Vagina (tissue), 2 donors: ENCODE measurements at places on chromosomes 11 and 22. TPM values are rescaled to one million over a fixed set of nuclear protein-coding genes. Genes with fewer than 3 reads are reported as not detected.

DNA sequence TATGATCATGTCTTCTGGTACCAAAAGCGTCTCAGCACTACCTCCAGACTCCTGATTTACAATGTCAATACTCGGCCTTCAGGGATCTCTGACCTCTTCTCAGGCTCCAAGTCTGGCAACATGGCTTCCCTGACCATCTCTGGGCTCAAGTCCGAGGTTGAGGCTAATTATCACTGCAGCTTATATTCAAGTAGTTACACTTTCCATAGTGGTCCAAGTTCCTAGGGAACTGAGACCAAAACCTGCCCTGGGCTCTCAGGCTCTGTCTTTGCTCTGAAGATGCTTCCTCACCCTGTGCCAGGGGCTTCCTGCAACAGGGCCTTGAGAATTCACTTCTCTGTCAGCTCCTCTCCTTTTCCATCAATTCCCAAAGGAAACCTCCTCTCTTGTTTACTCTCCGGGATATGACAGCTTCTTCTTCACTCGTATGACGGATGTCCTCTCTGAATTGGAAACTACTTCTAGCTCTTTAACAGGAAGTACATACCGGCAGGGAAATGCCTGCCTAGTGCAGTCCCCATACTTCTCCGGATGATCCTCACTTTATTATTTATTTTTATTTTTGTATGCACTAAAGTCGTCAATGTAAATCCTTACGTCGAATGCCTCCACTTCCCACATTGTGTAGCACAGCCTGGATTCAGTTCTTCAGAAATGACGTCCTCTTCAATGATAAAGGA lies 29.6 kb upstream of the PRAME start:
- H3K4me1 ChIP-seq: no peaks in the 10 kb centered on the region
- no peaks in the 10 kb centered on the region for H3K36me3 ChIP-seq
- no peak for DNase-seq
- H3K4me3 ChIP-seq: no peak overlapping the region

DNA sequence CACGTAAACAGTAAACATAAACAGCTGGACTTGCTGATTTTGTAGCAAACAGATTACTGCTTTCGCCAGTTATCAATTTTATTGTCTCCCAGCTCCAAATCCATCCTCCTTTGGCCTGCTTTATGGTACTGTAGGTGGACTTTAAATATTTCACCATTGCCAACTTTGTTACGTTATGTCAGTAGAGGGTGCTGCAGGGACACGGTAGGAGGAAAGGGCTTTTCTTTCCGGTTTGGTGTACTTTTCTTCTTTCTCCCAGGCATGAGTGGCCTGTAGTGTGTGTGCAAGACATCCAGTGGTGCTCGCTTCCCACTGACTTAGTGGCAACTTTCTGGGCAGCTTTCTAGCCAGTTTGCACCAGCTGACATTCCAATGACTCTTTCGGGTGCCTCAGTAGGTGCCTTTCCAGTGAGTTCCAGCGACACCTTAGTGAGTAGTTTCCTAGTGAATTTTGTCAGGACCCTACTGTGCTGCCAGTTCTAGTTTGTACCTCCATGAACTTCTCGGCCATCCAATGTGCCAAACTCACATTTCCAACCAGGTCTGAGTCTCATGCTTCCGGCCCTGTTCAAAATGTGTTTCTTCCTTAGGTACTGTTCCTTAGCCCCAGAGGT lies 267.6 kb upstream of the TENM4 start:
- H3K27ac ChIP-seq: no peak overlapping the region
- no peak overlapping the region for H3K4me3 ChIP-seq
- no peaks in the 10 kb centered on the region for H3K36me3 ChIP-seq
- DNase-seq: no peak
- no peaks in the 10 kb centered on the region for H3K4me1 ChIP-seq

- H3K4me3 ChIP-seq: no peak overlapping the region
- H3K27ac ChIP-seq: no peak overlapping the region
- no peaks in the 10 kb centered on the region for H3K4me1 ChIP-seq
- H3K27me3 ChIP-seq: no peaks in the 10 kb centered on the region
- no peak for DNase-seq
Observed at GRCh38 chr22:25987948-25988347, 181.3 kb upstream of the SEZ6L start.

DNA sequence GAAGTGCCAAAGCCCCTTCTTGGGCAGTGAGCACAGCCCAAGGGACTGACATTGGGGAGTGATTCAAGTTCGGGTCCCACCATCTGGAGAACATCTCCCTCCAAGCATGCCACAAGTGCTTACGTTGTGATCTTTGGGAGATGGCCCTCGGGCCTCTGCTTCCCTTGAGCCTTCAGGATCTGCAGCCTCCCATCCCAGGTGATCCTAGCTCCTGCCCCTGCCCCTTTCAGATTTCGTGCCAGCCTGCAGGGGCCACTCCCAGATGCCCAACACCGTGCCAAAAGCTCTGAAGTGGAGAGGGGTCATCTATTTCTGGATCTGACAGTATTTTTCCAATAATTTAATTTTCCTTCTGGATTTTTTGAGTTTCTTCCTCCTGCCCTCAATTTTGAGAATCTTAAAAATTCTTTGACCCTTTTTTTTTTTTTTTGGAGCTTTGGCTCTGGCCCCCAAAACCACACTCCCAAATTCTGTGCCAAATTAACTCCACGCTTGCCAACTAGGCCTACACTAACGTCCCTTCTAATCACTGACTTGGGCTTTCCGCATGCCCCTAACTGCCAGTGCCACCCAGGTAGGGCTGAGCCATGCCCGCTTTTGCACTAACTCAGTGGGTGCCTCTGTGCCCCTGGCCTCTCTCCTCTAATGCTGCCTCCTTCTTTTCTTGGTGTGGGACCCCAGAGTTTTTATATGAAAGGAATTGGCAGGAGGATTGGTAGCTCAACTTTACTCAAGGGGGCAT lies 25.3 kb downstream of the PHLDB1 start:
- H3K4me1 ChIP-seq: peaks cover 58% of the 10 kb centered on the region
- no peak overlapping the region for H3K27ac ChIP-seq
- no peak for DNase-seq

DNA sequence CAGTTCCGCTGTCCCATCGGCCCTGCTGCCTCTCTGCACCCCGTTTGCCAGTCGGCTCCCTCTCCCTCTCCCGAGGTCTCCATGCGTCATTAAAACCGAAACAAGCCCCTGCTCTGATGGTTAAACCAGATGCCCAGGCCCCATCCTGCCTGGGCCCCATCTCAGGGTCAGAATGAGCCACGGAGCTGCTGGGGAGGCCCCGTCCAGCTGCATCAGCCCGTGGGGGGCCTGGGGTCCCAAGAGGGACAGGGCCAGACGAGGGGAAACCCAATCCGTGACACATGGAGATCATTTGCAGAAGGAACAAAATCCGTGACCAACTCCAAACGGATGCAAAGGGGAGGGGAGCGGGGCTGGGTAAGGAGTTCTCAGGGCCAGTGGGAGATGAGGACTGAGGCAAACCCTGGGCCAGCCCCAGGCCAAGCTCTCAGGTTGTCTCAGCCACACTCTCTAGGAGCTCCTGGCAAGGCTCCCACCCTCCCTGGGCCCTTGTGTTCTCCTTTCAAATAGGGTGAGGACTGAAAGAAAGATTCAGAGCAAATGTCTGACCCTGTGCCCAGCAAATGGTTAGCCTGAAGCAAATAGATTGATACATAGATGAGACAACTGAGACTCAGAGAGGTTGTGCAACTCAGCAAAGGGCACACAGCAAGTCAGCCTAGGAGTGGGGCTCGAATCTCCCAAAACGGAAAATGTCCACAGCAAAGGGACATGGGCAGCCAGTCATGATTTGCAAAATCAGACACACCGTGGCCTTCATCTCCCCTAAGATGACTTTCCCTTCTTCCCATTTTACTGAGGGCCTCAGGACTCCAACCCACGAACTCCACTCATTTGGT lies 162.1 kb downstream of the MN1 start:
- DNase-seq: no peak
- H3K36me3 ChIP-seq: no peaks in the 10 kb centered on the region
- H3K27me3 ChIP-seq: no peaks in the 10 kb centered on the region
- no peak overlapping the region for H3K4me3 ChIP-seq
- H3K27ac ChIP-seq: no peak overlapping the region
- H3K4me1 ChIP-seq: no peaks in the 10 kb centered on the region

- H3K27ac ChIP-seq: no peak overlapping the region
- H3K4me3 ChIP-seq: no peak overlapping the region
- no peaks in the 10 kb centered on the region for H3K36me3 ChIP-seq
- no peak for DNase-seq
- H3K4me1 ChIP-seq: peaks cover 13% of the 10 kb centered on the region
Observed at GRCh38 chr11:33636104-33636503, 64.5 kb downstream of the C11orf91 start.

DNA sequence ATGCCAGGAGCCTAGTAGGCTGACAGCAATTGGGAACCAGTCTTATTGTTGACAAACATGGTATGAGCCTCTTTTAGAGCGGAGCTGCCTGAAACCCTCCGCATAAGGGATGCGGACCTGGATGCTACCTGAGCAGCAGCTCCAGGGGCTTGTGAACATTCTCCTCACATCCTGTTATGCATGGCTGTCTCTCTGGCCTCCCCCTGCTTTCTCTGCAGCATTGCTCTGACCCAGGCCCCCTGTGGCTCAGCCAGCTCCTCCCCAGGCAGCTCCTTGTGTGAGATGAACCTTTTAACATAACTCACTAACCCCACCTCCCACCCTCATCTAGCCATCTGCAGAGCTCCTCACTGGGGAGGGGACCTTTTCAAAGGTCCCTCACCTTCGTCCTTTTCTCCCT lies 6.0 kb downstream of the BMAL1 start:
- H3K36me3 ChIP-seq: no peaks in the 10 kb centered on the region
- no peak overlapping the region for H3K27ac ChIP-seq
- no peak for DNase-seq
- H3K4me3 ChIP-seq: no peak overlapping the region
- H3K27me3 ChIP-seq: no peaks in the 10 kb centered on the region
- peaks cover 33% of the 10 kb centered on the region for H3K4me1 ChIP-seq

DNA sequence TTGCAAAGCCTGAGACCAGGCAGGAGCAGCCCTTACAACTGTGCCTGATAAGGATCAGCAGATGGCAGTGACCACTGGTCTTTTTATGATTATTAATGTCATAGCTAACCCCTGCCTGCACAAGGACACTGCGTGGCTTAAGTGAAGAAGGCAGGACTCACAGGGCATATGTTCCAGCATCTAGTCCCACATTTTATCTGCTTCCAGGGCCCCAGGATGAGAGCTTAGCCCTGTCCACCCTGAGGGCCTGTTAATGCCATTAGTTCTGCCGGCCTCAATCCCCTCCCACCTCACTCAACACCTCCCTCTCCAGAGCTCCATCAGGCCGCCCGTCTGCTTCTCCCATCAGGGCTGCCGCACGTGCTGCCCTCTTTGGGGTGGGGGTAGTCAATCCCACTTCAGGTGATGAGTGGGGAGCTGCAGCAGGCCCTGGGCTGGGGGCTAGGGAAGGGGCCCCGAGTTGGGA lies 33.1 kb upstream of the TSPAN18 start:
- no peak for DNase-seq
- H3K4me1 ChIP-seq: no peaks in the 10 kb centered on the region
- no peaks in the 10 kb centered on the region for H3K36me3 ChIP-seq
- H3K4me3 ChIP-seq: no peak overlapping the region
- H3K27me3 ChIP-seq: no peaks in the 10 kb centered on the region
- no peak overlapping the region for H3K27ac ChIP-seq

DNA sequence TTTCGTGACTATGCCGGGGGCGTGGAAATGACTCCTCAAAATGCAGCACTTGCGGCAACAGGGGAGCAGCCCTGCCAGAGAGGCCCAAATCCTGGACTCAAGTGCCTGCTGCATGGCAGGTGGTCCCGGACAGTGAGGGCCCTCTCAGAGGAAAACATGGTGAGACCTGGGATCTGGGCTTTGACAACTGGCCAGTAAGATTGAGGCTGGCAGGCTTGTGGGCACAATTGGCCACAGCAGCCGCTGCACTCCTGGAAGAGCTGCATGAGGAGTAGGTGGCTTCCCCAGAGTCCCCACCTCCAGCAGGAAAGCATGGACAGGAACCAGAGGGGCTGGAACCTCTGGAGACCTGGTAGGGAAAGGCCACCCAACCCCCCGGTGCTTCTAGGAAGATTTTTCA lies 13.4 kb downstream of the LINC01488 start:
- no peak overlapping the region for H3K4me3 ChIP-seq
- H3K27ac ChIP-seq: no peak overlapping the region
- DNase-seq: no peak
- no peaks in the 10 kb centered on the region for H3K27me3 ChIP-seq

- no peak overlapping the region for H3K27ac ChIP-seq
- H3K36me3 ChIP-seq: no peaks in the 10 kb centered on the region
Observed at GRCh38 chr11:97832451-97832850, 1188.3 kb upstream of the CNTN5 start.

DNA sequence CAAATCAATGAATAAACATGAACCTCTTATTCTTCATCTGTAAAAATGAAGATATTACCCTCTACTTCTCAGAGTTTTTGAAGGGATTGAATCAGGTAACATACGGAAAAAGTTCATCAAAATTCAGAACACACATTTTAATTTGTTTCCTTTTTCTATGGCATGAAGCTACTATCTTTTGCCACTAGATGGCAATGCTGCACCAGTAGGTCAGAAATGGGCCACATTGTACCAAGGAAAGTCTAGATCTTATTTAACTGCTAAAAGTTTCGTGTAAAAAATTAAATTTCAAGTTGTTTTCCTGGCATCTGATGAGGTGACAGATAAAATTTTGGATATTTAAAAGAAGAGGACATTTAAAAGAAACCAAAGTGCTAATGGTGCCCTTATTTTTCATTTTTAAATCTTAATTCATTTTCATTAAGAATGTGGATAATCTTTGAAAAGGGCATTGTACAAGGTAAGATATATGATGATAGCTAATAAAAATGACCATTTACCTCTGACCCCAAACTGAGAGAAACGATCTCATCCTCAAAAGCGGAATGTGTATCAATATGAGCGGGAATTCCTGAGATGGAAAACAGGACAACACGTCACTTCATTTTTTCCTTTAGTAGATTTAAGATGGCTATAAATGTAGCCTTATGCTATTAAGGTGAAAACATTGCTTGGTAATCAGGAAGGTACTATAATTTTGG lies 16.1 kb downstream of the ALKBH8 start:
- no peak overlapping the region for H3K27ac ChIP-seq
- no peak for DNase-seq
- peaks cover 9% of the 10 kb centered on the region for H3K36me3 ChIP-seq
- H3K27me3 ChIP-seq: no peaks in the 10 kb centered on the region
- no peak overlapping the region for H3K4me3 ChIP-seq

The SMC1B gene
- total RNA-seq: not detected

The ACRV1 gene
- total RNA-seq: not detected

The FGF3 gene
- total RNA-seq: not detected
